ENCODE measurements at places on chromosomes 4 and X.

DNA sequence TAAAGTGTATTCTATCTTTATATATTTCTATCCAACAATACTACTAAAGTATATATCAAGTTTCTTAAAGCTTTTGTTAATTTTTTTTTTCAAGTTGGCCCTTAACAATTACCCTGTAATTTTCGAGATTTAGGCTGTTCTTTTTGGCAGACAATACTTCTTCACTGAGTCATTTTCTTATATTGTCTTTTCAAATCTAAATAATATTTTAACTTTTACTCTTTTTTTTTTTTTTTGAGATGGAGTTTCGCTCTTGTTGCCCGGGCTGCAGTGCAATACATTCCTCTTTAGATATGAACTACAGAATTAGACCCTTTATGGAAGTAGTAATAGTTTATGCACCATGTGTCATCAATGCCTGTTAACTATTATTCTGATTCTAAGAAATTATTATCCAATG, 120.7 kb downstream of the GLRA3 start:
- no peak for DNase-seq

GRCh38 chr4:47010347-47010911, 17.0 kb upstream of the GABRA4 start:
- DNase-seq, result no peak

- no peak for DNase-seq
Measured at GRCh38 chrX:37353646-37354045, 4.5 kb downstream of the PRRG1 start.

DNA sequence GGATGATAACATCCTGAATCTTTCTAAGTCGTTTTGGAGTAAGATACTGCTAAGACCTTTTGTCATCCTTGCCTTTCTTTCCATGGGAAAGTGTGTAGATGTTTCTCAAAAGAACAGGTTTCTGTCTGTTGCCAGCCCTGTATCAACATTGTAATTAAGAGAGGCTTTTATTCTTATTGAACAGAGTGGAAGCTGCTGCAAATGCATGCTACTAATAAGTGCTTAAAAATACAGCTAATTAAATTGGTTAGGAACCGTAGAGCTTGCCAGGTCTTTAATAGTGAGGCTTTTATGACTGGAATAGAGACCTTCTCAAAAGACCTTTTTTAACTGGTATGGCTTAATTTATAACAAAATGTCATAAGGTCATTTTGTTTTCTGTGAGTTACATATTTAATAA, 34.4 kb downstream of the INTU start:
- no peak for DNase-seq

- no peak for DNase-seq
Measured at GRCh38 chr4:48698029-48698971, 81.8 kb downstream of the FRYL start.

Data from T47D (cell line).